ENCODE measurements at places on chromosomes 16 and 17. TPM values are rescaled to one million over a fixed set of nuclear protein-coding genes. Genes with fewer than 3 reads are reported as not detected.

- no peak for DNase-seq
Observed at GRCh38 chr16:57577214-57577613, 34.8 kb downstream of the ADGRG5 start.

DNA sequence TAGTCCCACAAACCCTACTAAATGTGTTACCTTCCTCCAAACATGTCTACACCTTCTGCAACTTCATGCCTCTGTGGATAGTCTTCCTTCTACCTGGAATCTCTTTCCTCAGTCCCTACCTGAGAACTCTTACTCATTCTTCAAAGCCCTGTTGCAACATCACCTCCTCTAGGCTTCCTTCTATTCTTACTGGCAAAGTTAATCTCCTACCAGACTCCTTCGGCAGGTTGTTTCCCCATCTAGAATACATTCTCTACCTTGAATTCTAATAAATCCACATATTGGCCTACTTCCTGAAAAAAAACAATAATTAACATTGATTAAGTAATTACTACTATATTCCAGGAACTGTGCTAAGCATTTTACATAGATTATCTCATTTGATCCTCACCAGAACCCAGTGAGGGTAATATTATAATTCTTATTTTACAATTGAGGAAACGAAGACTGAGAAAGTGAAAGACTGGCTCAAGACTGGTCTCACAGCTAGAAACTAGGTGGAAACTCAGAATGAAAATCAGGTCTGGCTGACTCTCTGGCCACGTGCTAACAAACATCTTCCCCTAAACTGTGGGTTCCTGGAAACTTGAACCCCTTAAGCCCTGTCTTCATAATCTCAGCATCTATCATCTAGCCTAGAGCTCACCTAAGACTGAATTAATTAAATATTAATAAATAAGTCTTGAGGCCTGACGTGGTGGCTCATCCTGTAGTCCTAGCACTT lies 4.6 kb upstream of the STAT3 start:
- DNase-seq: no peak

- peak; percentile 24 for DNase-seq
Observed at GRCh38 chr16:85757341-85757822, 6.5 kb upstream of the C16orf74 start.

DNA sequence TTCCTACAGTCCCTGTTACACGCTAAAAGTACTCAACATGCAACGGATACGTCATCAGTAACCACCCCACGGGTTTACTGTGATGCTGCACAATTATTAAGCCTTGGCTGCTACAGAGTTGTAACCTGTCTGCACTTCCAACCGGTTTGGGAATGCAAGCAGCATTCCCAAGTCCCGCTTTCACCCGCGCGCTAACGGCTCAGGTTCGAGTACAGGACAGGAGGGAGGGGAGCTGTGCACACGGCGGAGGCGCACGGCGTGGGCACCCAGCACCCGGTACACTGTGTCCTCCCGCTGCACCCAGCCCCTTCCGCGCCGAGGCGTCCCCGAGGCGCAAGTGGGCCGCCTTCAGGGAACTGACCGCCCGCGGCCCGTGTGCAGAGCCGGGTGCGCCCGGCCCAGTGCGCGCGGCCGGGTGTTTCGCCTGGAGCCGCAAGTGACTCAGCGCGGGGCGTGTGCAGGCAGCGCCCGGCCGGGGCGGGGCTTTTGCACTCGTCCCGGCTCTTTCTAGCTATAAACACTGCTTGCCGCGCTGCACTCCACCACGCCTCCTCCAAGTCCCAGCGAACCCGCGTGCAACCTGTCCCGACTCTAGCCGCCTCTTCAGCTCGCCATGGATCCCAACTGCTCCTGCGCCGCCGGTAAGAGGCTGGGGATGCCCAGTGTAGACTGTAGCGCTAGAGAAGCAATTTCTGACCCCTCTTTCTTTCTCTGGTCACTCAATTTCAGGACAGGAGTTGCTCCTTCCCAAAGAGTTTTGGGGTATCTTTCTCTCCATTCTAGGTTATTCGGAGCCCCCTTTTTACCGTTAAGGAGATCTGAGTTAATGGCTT lies at the start of gene MT2A:
TSS of gene MT2A (plus strand) at position 542 of the 833 bp plus-strand sequence. CDS start at position 614, 72 bp downstream.
- peak; percentile 95 for DNase-seq

GRCh38 chr16:29757950-29758466 lies 12.2 kb upstream of the C16orf54 start:
- DNase-seq: peak; percentile 95

DNA sequence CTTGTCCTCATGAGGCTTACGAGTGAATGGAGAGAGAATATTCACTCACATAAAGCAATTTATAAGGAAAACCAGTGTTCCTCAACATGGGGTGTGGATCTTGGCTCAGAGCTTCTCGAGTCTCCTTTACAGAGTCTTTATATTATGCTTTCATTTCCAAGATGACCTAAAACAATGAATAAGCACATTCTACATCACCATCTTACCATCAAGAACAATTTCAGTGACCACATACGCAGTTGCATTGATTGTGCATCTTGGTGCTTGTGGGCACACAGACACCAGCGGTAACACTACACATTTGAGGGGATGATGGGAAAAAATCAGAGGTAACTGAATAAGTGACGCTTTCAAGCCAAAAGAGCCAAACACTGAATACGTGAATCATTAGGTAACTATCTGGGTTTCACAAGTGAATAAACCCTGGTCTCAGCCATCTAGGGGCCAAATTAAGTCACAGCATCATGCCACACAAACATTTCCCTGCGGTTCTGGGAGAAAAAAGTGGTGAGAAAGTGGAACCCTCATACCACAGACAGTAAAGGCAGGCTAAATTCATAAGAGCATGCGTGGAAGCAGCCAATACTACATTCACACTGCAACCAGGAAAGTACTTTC lies 9.4 kb downstream of the CWC25 start:
- peak; percentile 44 for DNase-seq

DNA sequence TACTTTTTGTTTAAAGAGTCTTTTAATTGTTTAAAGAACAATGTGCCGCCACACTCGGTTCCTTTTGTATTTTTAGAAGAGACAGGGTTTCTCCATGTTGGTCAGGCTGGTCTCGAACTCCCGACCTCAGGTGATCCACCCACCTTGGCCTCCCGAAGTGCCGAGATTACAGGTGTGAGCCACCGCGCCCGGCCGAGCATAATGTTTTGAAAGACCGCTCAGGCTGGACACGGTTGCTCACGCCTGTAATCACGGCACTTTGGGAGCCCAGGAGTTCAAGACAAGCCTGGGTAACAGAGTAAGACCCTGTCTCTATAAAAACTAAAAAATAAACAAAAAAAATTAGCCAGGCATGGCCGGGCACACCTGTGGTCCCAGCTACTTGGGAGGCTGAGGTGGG lies 59.8 kb downstream of the RNF213 start:
- DNase-seq: no peak

- no peak for DNase-seq
Observed at GRCh38 chr17:55190748-55191147, 74.0 kb upstream of the HLF start.

DNA sequence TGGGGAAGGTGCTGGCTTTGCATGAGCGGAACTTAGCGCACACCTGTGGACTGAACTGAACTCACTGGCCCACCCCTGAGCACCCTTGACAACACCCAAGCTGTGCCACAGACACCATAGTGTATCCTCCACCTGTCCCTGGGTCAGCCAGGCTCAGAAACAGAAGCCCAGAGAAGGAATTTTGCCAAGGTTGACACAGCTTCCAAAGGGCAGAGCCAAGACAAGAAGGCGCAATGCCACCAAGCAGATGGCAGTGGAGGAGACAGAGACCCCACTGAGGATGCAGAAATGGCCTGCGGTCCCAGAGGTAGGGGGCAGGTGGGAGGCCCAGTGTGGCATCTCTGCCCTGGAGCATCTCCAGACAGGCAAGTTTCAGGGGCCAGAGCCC lies 169.0 kb downstream of the ENGASE start:
- no peak for DNase-seq

GRCh38 chr16:11359370-11359769 lies 14.1 kb downstream of the RMI2 start:
- peak; percentile 32 for DNase-seq

GRCh38 chr16:89388536-89388935 lies 101.8 kb downstream of the ANKRD11 start:
- DNase-seq: no peak

DNA sequence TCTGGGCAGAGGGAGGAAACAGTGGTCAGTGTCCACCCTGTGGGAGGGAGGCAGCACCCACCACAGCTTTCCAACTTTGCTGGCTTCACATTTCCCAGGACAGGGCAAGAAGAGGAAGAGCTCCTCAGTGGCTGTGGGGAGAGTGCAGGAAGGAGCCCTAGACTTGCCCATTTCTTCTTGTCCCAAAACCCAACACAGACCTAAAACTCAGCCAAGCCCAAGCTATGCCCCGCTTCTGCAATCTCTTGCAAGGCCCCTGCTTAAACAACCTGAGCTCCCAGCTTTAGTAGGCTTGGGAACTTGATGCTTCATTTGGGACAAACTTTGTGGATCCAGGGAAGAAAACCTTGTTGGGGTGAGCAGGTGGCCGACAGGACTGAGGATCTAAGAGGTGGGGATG lies 173.8 kb downstream of the LGALS9B start:
- DNase-seq: no peak

- no peak for DNase-seq
Observed at GRCh38 chr17:77755410-77755963, 203.0 kb upstream of the TNRC6C start.

- DNase-seq: peak; percentile 85
Observed at GRCh38 chr17:21573961-21574610, 118.2 kb upstream of the KCNJ18 start.

DNA sequence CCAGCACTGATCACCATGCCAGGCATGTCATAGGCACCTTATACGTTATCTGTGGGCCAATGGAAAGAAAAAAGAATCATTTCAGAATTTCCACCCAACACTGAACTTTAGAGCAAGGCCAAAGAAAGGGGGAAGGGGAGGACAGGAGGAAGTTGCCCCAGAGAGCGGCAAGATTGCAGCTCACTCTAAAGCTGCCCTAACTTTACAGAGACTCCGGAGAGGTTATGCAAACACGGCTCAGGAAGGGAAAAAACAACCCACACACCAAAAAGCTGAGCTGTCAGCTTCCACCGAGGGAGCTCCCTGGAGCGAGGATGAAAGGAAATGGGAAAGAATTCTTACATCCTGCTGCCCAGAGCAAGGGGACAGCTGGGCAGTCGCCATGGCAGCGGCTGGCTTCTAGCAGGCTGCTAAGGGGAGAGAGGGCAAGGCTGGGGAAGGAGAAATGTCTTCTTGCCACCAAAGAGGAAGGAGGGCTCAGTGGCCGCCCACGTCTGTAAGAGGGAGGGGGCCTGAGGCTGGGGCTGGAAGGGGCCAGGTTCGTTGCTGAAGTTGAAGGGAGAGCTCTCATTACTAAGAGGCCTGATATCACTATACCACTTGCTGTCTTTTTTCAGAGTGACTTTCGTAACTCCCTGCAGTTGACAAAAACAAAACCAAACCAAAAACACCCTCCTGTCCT lies 18.2 kb downstream of the COTL1 start:
- peak; percentile 79 for DNase-seq

DNA sequence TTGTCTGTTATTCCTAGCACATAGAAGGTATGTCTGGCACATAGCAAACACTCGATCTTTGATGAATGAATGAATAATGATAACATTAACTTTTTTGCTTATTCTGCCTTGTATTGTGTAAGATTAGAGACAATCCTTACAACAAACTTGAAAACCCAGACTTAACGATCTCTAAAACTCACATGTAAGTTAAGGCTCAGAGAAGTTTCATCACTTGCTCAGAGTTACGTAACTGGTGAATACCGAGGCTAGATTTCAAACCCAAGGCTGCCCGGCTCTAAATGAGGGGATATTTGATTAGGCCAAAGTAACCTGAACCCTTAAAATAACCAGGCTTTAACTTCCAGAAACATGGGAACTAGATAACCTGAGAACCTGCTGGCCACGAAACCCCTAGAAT lies 22.3 kb downstream of the CAPNS2 start:
- no peak for DNase-seq

Gene NHERF2
- 26.3 TPM for total RNA-seq

Gene RFWD3
- total RNA-seq: 10.7 TPM

Gene FOXF1
- 1.6 TPM for total RNA-seq

Gene KRTAP16-1
- total RNA-seq: not detected

Gene FZD2
- 16.4 TPM for total RNA-seq

Gene OTOP3
- not detected for total RNA-seq

Gene KRT31
- 0.09 TPM for total RNA-seq

Gene SAMD14
- total RNA-seq: 1.6 TPM

Gene RAP1GAP2
- 1.5 TPM for total RNA-seq

Gene YPEL3
- total RNA-seq: 19.8 TPM

Gene C16orf92
- not detected for total RNA-seq

All from fibroblast of the aortic adventitia (primary cell).